ENCODE measurements at places on chromosomes 5 and 9.

- DNase-seq = no peak
Observed at GRCh38 chr9:113646491-113646890, 183.0 kb downstream of the RGS3 start.

- no peak for DNase-seq
Observed at GRCh38 chr5:150082374-150082773, 4.0 kb downstream of the CSF1R start.

GRCh38 chr5:63032343-63032742 lies 453.7 kb downstream of the LRRC70 start:
- no peak for DNase-seq

DNA sequence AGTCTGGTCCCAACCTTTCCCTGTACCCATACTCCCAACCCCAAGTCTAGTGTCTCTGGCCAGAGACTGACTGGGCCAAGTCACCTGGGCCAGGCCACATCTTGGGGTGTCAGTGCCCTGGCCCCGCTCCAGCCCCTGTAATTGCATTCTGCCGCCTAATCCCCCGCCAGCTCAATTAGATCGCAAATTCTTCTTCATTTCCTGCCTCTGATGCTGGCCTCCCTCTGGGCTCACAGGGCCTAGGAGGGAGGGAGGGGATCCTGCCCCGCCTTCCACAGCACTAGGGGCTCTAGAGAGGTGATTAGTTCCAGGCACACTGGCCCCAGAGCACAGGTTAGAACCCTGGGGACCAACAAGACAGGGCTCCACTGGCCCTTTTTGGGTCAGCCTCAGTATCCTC lies 5.5 kb downstream of the CXXC5 start:
- no peak for DNase-seq

GRCh38 chr5:11684607-11685006 lies 219.6 kb downstream of the CTNND2 start:
- no peak for DNase-seq

DNA sequence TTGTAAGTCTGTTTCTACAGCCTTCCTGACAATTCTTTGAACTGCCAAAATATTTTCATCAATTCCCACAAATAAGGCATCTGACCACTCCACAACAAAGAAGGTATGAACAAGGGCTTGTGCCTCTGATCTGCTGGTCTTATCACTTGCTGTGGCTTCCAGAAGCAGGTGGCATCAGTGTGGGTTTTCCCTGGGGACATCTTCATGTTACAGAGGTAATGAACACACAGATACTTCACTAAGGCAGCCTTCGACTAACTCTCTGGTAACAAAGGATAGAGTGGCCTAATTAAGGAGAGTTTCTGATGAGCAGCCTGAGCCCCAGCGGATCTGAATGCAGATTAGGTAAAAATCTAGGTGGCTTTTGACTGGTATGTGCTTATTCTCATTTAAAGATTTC lies 15.2 kb upstream of the ERAP2 start:
- DNase-seq = no peak

- DNase-seq = no peak
Observed at GRCh38 chr5:99651298-99651697, 722.5 kb upstream of the CHD1 start.

GRCh38 chr9:135277219-135278201 lies 190.0 kb downstream of the OLFM1 start:
- no peak for DNase-seq

DNA sequence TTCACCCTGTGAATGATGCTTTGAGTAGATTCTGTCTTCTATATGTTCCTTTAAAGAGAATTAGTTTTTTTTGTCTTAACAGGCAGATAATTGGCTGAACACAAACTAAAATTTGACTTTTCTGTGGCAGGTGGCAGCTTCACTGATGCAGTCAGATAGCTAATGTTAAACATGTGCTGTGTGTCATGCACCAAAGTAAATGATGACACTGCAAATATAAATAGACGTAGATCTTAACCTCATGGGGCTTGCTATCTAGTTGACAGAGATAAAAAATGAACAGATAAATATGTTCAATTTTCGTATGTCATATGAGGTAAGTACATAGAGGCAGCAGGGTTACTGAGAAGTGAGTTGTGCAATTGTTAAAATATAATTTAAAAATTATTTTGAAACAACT lies 82.7 kb downstream of the PARP8 start:
- no peak for DNase-seq

DNA sequence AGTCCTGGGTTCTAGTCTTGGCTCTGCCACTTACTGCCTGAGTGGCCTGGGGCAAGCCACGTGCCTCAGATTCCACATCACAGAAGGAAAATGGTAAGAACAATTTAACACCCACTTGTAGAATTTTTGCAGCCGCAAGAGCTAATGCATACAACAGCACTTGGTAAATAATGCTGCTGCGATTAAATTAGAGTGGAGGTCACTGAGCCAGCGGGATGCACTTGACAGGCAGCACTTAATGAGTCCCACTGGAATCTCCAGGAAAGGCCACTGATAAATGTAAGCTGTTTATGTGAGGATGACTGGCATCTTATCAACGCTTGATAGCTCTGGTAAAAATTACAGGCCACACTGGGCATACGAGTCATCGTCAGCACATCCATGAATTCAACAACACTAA lies 59.4 kb upstream of the UBTD2 start:
- DNase-seq = no peak

GRCh38 chr9:129702589-129703520 lies 37.4 kb downstream of the PRRX2 start:
- DNase-seq = no peak

DNA sequence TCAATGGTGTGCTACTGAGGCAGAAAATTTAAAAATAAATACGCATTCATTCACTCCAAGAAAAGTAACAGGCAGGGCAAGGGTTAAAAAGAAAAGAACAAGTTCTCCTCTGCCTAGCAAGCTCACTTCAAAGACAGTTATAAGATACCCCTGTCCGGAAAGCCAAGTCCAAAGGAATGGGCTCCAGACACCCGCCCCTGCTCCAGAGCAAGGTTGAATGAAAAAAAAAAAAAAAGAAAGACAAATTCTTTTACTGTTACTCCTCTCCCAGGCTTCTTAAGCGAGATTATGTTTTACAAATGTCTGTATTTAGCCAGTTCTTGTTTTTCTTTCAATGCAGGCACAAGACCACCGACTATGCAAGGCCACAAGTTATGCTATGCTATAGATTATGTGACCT lies 9.1 kb upstream of the ANXA2R start:
- no peak for DNase-seq

DNA sequence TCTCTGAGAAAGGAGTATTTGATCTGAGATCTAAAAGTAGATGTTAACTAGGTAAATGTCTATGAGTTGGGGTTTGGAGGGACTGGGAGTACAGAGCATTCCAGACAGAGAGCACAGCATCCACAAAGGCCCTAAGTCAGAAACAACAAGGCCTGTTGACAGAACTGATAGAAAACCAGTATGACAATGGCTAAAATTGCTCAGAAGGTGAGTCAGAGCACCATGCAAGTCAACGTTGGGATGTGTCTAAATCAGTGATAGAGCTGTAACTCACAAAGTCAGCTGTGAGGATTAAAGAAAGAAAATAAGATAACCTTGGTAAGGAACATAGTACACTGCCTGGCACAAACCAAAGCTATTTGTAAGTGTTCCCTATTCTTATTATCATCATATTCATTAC lies 124.0 kb downstream of the CETN3 start:
- no peak for DNase-seq

DNA sequence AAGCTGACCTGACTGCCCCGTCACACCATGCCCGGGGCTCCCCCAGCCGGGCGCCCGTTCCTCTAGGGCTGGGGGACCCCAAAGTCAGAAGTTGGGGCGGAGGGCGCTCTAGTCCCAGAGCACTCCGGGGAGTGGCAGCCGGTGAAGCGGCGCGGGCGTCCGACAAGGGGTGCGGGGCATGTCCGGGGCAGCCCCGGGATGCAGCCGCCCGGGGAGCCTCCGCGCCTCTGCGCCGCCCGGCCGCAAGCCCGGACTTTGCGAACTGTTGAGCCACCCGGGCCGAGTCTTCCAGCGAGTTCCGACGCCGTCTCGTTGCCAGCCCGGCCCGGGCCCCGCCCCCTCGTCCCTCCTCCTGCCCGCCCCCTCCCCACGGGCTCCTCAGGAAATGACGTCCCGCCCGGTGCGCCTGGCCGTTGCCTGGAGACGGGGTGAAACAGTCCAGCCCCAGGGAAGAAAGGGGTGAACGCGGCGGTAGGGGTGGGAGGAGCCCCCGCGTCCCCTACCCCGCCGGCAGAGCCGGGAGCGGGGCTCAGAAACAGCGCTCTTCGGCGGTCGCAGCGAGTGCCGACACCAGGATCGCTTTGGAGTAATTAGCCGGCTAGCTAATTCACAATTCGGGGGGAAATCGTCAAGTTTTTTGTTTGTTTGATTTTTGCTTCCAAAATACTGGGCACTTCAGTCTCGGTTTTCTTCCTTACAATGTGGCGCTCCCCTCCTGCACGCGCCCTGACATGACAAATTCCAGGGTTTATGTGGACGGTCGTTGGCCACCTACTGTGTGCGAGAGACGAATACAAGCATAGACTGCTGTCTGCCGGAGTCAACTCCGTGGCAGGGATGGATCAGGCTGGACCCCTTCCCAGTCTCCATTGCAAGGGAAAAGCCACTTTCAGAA lies at the start of gene WHRN:
TSS of gene WHRN (minus strand) at position 287 of the 895 bp plus-strand sequence. CDS start 672 bp downstream, outside the sequence.
- DNase-seq = peak; percentile 83

GRCh38 chr9:4221931-4222330 lies 77.9 kb downstream of the GLIS3 start:
- no peak for DNase-seq

DNA sequence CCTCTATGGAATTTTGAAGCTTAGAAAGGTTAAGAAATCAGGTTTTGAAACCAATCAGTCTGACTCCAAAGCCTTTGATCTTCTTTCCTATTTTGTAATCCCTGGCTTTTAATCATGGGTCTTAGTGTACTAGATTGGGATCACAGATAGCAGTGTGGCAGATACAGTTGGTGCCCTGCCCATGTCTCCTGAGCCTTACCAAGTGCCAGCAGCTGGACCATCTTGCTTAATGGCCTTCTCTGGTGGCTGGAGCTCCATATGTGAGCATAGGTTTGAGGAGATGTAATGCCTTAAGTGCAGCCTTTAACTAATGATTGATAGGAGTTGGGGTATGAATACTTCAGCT lies 16.7 kb upstream of the RIC1 start:
- no peak for DNase-seq

DNA sequence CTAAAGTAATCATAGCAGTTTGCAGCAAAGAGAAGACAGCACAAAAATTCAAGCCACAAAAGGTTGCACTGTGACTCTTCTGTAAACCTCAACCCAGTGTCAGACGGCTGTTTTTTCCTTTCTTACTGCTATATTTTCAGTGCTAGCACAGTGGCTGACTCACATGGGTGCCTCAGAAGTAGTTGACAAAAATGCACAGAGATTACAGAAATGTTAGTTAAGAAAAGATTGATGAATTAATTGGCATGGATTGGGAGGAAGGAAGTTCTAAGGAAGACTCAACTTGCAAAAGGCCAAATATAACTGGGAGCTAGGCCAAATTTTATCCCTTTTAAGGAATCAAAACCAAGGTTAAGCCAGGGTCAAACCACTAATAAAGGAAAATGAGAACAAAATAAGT lies 43.7 kb upstream of the ITGA1 start:
- no peak for DNase-seq

DNA sequence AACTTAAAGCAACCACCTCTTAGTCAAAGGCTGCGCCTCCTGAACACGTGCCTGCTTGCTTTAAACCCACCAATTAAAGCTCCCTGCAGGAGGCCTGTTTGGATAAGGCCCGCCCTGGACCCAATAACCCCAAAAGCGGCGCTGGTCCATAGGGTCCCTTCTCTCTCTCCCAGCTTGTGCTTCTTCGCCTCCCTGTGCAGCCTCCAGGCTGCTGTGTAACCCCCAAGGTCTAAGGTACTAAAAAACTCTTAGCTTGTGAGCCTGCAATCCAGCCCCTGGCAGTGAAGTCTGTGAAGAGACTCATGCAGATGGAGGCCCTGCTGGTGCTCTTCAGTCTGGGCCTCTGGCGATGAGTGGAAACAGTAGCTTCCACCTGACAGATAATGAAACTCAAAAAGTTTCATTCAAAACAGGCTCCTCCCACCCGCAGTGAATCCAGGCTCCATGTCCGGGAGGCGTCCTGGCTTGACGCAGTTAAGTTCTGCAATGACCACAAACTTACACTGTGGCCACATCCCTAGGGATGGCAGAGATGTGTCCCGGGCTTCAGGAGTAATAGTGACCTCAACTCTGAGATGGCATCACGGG lies 97.3 kb downstream of the PRRT1B start:
- no peak for DNase-seq

- no peak for DNase-seq
Observed at GRCh38 chr5:174571662-174572397, 152.6 kb upstream of the MSX2 start.

DNA sequence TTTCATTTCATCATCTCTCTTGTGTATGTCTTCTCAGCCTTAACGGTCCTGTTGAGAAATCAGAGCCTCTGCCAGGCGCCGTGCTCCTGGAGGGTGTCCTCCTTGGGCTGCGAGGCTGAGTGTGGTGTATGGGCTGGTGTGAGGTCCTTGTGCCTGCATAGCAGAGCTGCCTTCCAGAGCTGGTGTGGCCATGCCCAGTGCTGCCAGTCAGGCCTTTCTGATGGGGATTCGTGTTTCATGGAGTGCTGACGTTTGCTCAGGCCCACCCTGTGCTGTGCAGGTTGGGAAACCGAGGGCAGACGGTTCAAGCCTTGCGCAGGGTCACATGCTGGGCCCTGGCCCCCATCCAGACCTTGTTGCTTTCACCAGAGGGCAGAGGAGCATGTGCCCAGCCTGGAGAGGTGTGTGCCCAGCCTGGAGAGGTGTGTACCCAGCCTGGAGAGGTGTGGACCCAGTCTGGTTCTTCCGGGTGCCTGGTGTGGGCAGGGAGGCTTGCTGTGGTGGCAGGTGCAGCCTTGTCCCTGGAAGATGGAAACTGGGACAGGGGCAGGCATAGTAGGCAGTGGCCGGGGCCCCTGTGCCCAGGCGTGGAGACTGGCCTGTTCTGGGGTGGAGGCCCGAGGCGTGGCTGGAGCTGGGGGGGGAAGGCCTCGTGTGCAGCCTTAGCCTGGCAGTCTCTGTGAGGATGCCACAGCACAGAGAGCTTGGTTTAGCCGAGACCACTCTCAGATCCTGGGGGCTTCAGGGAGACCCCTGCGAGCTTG lies 84.0 kb downstream of the RXRA start:
- no peak for DNase-seq

GRCh38 chr5:166358127-166358830 lies 1933.2 kb upstream of the WWC1 start:
- DNase-seq = no peak

- no peak for DNase-seq
Observed at GRCh38 chr5:19987612-19988361, at the start of gene CDH18. Gene CDH18 (minus strand): TSS chr5:19988200. CDS start chr5:19838986, 149,214 bp downstream.

DNA sequence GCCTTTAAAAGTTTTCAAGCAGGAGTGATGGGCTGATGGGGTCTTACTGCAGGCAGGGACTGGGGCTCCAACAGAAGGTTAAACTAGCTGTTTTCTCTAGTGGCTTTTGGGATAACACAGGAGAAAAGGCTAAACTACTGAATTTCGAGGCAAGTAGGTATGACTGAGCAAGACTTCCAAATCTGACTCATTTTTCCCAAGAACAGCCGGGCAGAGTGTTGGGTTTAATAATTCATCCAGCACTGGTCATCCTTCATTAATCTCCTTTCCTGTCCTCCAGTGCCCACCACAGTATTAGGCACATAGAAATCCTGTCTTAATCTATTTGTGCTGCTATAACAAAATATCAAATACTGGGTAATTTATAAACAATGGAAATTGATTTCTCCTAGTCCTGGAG lies 20.5 kb downstream of the MSX2 start:
- DNase-seq = no peak
